ENCODE measurements at places on chromosomes 16 and 17. TPM values are rescaled to one million over a fixed set of nuclear protein-coding genes. Genes with fewer than 3 reads are reported as not detected.

- DNase-seq, result no peak
Observed at GRCh38 chr16:23333831-23334456, 31.8 kb downstream of the SCNN1B start.

DNA sequence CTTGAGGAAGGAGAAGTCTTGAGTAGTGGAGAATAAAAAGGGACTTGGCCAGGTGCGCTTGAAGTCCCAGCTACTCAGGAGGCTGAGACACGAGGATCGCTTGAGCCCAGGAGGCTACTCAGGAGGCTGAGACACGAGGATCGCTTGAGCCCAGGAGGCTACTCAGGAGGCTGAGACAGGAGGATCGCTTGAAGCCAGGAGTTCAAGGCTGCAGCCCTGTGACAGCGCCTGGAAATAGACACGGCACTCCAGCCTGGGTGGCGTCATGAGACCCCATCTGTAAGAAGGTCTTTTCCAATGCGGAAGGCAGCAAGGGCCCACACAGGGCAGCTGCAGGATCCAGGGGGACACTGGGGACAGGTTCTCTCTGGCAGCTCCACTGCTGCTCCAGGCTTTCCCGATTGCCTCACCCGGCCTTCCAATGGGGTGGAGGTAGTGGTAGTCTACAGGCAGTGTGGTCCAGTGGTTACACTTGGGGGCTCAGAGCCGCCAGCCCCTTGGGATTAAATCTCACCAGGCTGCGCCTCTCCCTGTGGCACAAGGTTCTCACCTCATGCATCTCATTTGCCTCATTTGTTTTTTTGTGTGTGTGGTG, 143.4 kb downstream of the SEC14L1 start:
- DNase-seq, result no peak

- no peak for DNase-seq
Observed at GRCh38 chr17:73088561-73088960, 3.9 kb downstream of the SLC39A11 start.

DNA sequence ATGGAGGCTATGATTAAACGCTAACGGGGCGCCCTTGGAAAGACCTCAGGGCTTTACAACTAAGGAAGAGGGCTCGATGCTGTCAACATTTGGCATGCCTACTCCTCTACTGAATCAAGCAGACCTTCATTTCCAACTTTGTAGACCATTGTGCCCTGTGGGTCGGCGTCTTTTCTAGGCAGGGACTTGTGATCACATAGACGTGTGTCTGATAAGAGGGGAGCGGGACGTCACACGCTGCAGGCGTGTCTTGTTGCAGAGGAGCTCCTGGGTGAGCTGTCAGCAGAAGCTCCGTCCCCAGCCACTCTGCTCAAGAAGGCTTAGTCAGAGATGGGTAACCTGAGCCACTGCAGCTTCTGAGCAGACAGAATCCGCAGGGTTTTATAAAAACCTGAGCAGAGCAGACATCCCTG, 2.8 kb downstream of the MAPK8IP3 start:
- no peak for DNase-seq

DNA sequence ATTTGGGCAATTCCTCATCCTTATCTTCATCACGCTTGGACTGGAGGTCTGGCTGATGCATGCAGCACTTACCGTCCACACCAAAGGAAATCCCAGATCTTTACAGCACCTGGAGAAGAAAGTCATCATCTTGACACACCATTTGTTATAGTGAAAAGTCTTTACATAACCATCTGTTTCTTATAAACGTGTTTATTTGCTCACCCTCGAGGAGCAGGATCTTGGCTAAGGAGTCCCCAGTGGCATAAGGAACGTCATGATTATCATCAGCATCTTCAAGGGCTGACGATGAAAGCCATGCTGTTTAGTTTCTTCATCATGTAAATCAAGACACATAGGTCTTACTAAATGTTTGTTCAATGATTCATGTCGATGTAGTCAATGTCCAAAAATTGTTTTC, 248.8 kb upstream of the ELAC2 start:
- DNase-seq, result no peak

DNA sequence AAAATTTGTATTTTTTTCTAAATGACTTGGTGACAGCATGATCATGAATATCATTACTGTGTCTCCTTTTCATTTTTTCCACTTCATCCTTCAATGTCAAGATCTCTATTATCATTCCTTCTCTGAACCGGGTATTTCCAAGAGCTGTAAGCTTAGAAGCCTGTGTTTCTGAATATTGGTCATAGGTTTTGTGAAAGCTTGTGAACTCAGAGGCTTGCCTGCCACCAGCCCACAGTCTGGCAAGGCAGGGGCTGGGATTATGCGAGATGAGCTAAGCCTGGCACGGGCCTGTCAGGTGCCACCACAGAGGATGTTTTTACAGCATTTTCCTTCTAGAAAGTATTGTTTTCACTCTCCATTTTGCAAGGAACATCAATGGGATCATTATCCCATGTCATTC, 92.8 kb downstream of the MYH10 start:
- DNase-seq, result no peak

GRCh38 chr16:4679850-4680636, 13.3 kb upstream of the NUDT16L1 start:
- DNase-seq, result no peak

GRCh38 chr16:78551487-78552085, 452.1 kb downstream of the WWOX start:
- DNase-seq, result no peak

DNA sequence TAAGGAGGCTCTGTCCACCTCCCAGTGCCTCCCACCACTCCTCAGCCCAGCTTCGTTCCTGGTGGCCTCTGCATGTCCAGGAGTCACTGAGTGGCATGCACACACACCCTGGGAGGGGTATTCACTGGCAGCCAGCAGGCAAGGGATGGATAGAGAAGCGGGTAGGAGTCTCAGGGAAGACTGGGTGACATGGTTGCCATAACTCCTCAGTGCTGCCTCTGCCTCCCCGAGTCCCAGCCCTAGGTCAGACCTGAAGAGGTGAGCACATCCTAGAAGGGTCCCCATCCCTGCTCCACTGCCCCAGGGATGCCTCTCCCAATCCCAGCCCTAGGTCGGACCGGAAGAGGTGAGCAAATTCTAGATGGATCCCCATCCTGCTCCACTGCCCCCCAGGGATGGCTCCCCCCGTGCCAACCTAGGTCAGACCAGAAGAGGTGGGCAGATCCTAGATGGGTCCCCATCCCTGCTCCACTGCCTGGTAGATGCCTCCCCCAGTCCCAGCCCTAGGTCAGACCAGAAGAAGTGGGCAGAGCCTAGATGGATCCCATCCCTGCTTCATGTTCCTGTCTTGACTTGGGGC, 197.0 kb downstream of the IRF8 start:
- no peak for DNase-seq

The HEATR9 gene
- total RNA-seq, result not detected

GRCh38 chr17:42338427-42338985, 49.7 kb downstream of the STAT3 start:
- DNase-seq, result no peak

GRCh38 chr17:50204431-50204830, 3.0 kb upstream of the COL1A1 start:
- no peak for DNase-seq

GRCh38 chr16:46728806-46729205, 19.3 kb downstream of the MYLK3 start:
- DNase-seq, result no peak

GRCh38 chr17:64260886-64261285, 2.2 kb downstream of the TEX2 start:
- DNase-seq, result no peak

The SECTM1 gene
- 1.1 TPM for total RNA-seq

The PCGF2 gene
- total RNA-seq, result 15.8 TPM

The TNFSF13 gene
- total RNA-seq, result 1.5 TPM

DNA sequence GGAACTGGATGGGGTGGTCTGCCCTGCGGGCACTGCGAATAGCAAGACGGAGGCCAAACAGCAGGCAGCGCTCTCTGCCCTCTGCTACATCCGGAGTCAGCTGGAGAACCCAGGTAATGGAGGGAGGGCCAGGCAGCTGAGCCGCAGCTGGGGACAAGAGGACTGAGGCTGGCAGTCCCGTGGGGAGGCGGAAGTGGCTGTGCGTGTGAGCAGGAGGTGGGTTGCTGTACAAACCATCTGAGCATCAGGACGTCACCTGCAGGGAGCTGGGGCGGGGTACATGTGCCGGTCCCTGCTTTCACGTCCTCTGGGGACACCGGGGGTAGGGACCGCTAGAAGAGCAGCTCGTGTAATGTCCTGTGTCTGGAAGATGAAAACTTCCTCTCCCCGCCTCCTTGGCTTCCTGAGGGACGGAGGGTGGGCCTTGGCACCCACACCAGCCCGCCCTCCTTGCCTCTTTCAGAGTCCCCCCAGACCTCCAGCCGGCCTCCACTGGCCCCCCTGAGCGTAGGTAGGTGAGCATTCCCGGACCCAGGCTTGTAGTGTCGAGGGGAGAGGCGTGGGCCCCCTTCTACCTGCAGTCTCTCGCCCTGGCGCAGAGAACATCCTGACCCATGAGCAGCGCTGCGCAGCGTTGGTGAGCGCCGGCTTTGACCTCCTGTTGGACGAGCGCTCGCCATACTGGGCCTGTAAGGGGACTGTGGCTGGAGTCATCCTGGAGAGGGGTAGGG, 3.7 kb downstream of the ADAD2 start:
- DNase-seq, result no peak

GRCh38 chr16:1289477-1289866, 20.0 kb upstream of the UBE2I start:
- DNase-seq, result no peak

The NUPR1 gene
- total RNA-seq, result 0.23 TPM

The KCTD11 gene
- total RNA-seq, result 7.1 TPM

GRCh38 chr17:80264205-80265075, 3.8 kb downstream of the RNF213 start:
- DNase-seq, result no peak

Measured in glomerular endothelial cell (primary cell).